ELR (cell line): ENCODE measurements at places on chromosomes 7 and 10.
A peak's percentile ranks its signal among the peaks of the same experiment; 100 is the strongest.

GRCh38 chr7:52825611-52826010 is 209.8 kb upstream of the POM121L12 start:
- no peak for DNase-seq

GRCh38 chr10:21814866-21815265 is 188.7 kb downstream of the DNAJC1 start:
- no peak for DNase-seq

GRCh38 chr7:74398426-74398825 is 55.3 kb upstream of the GTF2IRD1 start:
- DNase-seq = no peak

GRCh38 chr10:96622013-96622787 is 35.4 kb upstream of the TM9SF3 start:
- no peak for DNase-seq

GRCh38 chr10:112202561-112203241 is 19.1 kb upstream of the GPAM start:
- DNase-seq = peak; percentile 81
